ENCODE measurements at places on chromosomes 4 and X.

DNA sequence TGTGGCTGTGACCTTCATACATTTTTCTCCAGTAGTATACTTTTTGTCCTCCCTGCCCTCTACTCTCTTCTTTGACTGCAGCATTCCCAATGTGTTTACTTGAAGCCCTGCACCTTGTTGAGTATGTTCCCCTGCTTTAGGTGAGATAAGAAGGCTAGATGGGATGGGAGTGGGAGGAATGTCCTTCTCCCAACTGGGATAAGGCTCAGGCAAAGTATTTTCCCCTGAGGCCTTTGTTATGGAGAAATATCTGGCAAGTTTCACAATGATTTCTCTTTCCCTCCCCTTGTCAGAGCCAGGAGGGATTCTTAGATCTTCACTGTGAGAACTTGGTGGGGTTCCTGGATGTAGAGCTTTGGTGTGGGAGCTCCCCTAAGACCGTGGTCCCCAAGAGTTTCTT, 131.8 kb downstream of the CLCN5 start:
- DNase-seq: no peak

DNA sequence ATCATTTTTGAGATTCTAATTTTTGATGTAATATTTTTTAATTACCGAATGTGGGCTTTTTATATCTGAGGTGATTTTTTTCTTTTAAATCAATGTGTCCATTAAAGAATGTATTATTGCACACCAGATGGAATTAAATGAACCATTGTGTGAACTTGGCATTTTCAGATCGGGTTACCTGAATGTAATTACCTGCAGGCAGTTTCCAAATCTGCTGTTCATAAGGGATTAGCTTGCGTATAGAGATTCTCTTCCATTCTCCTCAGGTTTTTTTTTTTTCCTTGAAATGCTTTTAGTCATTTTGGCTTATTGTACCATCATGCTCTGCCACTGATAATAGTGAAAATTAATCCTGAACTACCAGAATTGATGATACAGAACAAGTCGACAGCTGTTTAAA, 511.5 kb upstream of the ATOH1 start:
- DNase-seq: peak; percentile 80

- no peak for DNase-seq
These were observed 152.0 kb downstream of the GRIA2 start for GRCh38 chr4:157372567-157372966.

DNA sequence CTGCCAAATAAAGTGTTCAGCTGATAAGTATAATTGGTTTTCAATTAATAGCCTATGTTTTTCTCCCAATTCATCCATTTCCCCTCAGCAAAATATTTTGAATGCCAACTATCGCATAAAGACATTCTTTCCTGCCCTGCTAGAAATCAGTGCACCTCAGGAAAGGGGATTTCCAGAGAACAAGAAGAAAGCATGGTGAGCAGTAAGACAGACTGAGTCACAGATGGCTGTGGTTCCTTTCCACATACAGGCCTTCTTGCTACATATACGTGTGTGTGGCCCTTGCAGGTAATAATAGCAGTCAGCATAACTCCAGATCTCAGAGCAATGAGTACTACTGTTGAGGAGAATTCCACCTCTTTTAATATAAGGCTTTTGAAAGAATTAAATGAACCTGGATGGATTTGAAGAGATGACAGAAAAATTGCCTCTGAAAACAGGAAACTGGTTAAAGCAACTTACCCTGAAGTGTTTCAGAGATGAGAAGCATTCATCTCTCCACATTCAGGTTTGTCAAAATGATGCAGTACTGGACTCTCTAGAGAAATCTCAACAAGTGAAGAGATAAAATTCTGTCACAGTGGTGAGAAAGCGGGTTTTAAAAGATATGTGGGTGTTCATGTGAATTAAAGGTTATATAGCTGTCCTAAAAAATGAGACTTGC, 13.6 kb downstream of the GASK1B start:
- DNase-seq: no peak

DNA sequence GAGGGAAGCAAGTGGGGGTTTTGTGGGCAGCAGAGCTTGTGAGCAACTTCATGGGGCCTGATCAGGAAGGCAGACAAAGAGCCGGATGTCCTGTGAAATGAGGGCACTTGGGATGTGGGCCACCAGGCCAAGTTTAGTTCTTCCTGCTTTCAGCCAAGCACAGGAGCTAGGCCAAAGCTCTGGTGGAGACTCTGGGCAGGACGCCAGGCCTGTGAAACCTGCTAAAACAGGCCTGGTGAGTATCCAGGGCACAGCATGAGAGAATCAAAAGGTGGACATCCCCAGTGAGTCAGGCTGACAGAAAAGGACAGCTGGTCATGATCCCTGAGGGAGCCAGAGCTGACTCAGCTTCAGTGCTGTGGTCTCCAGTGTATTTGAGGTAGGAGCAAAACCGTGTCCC, 95.7 kb downstream of the NPNT start:
- peak; percentile 95 for DNase-seq

DNA sequence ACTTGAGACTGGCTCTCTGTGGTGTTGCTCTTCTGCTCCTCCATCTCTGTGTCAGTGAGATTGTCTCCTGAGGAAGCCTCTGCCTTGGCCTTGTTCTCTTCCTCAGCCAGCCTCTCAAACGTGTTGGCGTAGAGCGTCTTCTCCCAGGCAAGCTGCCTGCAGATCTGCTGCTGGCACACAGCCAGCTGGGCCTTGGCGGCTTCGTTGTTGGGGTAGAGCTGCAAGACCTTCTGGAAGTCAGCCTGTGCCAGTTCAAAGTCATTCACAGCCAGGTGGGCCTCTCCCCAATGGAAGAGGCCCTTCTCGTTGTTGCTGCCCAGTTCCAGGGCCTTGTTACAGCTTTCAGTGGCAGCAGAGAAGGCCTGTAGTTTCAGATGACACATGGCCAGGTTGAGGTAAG, 159.1 kb downstream of the NDST3 start:
- peak; percentile 64 for DNase-seq

- DNase-seq: no peak
These were observed 546 bp downstream of the ZRSR2 start for GRCh38 chrX:15790769-15791290.

GRCh38 chr4:173478201-173478912, 51.7 kb downstream of the HAND2 start:
- no peak for DNase-seq

GRCh38 chr4:124279741-124280140, 432.8 kb downstream of the ANKRD50 start:
- peak; percentile 20 for DNase-seq

DNA sequence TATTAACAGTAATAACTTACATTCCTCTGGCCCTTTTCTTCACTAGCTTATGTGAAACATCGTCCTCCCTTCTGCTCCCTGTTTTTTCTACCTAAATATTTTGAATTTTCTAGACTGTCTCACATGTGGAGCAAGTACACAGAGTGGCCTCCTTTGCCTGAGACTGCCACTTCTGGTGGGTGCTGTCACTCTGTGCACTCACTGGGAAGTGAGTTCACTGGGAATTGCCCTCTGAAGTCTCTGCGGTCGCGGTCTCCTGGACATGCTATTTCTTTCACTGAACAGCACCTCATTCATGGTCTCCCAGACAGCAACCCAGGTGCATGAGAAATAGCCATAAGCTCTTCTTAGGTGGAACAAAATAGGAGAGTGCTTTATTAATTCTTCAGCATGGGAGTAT, 1179.7 kb upstream of the ADGRL3 start:
- DNase-seq: no peak

GRCh38 chr4:154998284-154998683, 210.2 kb upstream of the NPY2R start:
- no peak for DNase-seq

GRCh38 chrX:139844884-139845283, 88.0 kb downstream of the ATP11C start:
- no peak for DNase-seq

GRCh38 chr4:37890801-37891259, at the start of gene TBC1D1:
TBC1D1 (plus strand) TSS chr4:37891084; CDS start chr4:37902096, 11,012 bp downstream.
- DNase-seq: peak; percentile 44

- no peak for DNase-seq
These were observed 3.3 kb downstream of the SH3TC1 start for GRCh38 chr4:8202108-8203051.

GRCh38 chr4:128983771-128984485, 109.4 kb downstream of the SCLT1 start:
- DNase-seq: no peak

GRCh38 chr4:9762823-9763475, 18.5 kb upstream of the DRD5 start:
- DNase-seq: peak; percentile 61

DNA sequence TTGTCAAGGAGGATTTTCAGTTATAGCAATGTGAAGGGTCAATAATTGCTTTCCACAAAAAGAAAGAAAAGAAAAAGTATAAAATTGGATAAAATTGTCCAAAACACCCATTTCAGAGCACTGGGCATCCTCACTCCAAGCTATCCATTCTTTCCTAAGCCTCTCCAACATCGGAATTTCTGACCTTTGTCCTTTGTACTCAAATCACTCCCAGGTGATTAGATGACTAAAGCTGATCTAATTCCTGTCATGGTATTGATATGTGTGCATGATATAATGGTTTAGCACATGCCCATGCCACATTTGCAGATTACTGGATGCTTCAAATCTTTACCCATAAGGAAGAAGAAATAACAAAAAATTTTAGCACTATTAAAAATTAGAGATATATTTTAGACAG, 152.3 kb downstream of the CENPC start:
- DNase-seq: no peak

GRCh38 chr4:7428261-7429068, 6.3 kb downstream of the PSAPL1 start:
- no peak for DNase-seq

DNA sequence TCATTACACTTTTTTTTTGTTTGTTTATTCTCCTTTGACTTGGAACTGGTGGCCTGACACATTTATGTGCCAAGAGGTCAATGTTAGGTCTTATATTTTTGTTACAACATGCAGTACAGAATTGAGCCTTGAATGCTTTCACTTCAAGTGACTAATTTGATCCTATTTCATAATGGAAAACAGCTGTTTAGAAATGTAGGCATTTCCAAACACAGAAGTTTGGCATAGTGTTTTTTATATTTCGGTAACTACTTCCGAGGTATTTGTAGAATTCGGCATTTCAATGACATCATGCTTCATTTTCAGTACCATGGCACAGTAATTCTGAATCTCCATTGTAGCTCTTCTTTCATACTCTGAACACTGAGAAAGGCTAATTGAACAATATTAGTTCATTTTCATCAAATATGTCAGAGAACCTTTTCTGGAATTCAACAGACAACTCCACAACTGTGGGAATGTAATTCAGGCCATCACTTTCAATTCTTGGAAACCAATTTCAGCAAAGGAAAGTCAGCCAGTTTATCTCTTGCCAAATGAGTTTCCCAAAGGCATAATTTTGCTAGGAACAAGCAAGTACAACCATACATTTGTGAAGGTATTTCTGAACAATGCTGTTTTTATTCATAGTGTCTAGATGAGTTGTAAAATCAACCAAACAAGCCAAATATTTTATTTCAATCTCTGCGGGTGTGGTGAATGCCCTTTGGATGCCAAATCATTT, 11.4 kb downstream of the FAM120C start:
- no peak for DNase-seq

GRCh38 chrX:53247928-53248327, 22.9 kb upstream of the KDM5C start:
- DNase-seq: no peak

DNA sequence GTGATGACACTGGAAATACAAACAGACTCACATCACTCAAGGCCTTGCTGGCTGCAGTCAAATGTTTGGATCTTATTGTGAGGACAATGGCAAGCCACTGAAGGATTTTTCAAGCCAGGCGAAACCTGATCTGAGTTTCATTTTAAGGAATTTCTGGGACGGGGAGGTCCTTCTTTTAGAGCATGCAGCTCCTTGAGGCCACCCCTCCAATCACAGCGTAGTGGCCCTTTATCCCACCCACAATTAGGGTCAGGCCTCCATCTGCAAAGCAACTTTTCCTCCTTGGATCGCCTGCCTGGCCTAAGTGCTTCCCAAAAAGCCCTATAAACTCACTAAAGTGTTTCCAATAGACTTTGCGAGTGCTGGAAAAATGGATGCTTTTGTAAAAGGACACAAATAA, 115.5 kb downstream of the EFHC2 start:
- DNase-seq: no peak

GRCh38 chrX:28997706-28998463, 410.6 kb downstream of the IL1RAPL1 start:
- no peak for DNase-seq

DNA sequence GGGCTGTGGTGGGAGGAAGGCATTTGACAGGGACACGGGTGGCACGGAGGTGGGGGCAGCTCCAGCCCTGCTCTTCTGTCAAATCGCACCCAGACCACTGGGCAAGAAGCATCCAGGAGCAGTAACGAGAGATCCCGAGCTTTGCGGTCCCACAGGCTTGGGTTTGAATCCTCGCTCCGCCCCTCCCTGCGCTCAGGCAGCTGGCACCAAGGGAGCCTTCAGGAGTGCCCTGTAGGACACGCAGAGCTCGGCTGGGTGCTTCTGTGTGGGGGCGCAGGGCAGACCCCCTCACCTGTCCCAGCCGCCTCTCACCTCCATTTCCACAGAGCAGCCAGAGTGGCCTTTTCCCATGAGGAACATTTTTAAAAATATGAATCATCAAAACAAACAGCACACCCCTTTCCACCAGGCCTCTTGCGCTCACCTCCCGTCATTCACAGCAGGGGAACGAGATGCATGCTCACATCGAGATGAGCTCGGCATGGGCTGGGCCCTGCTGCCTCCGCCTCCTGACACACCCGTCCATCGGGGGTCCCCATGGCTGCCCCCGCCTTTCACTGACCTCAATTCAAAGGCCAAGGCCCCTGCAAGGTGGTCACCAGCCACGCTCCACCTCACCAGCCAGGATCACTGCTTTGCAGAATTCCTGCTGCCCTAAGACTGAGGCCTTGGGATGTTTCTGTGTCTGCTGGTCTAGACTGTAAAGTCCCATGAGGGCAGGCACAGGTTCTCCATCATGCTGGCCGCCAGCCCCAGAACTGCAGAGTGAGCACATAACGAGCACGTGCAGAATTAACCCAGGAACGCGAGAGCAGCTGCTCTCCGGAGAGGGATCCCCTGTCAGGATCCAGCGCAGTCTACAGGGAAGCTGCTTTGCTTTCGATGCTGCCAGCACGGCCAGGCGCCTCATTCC, 52.7 kb downstream of the ACOX3 start:
- no peak for DNase-seq

DNA sequence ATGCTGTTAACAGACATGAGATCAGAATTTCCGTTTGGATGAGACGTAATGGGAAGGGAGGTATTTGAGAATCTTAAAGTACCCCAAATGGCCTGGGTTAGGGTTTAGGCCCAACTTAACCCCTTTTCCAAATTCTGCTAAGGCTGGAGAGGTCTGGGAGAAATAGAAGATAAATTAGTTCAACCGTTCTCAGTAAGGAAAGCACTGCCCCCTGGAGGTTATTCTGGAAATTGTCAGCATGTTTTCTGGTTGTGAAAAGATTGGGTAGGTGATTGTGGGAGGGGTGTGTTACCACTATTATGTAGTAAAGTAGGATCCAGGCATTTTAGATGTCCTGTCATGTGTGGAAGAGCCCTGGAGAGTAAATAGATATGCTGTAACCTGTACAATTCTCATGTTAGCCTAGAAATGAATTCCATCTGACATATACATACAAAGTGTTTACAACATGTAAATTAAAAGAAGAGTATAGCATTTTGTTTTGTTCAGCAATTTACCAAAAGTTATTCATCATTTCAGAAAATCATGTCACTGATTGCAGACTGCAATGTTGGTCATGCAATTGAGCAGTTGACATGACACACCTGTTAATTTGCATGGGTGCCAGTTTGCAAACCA, 26.8 kb upstream of the GRXCR1 start:
- peak; percentile 68 for DNase-seq

Measured in cerebellar cortex (tissue), 1 donor.